ENCODE measurements at places on chromosomes 6 and 20.

DNA sequence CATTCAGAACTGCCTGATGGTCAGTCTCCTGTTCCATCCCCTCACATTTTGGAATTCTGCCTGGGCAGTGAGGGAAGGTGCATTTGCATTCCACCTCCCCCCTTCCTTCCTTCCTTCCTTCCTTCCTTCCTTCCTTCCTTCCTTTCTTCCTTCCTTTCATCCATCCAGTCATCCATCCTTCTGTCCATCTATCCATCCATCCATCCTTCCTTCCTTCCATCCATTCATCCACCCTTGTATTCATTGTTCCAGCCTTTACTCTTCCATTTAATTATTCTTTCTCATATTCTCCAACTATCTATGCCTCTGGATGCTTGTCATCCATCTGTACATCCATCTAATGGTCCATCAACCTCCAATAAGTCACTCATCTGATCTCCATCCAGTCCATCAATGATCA is 14.0 kb downstream of the PCK1 start:
- DNase-seq: no peak

- DNase-seq: no peak
These were observed 32.0 kb downstream of the MTHFD1L start for GRCh38 chr6:150897400-150897943.

DNA sequence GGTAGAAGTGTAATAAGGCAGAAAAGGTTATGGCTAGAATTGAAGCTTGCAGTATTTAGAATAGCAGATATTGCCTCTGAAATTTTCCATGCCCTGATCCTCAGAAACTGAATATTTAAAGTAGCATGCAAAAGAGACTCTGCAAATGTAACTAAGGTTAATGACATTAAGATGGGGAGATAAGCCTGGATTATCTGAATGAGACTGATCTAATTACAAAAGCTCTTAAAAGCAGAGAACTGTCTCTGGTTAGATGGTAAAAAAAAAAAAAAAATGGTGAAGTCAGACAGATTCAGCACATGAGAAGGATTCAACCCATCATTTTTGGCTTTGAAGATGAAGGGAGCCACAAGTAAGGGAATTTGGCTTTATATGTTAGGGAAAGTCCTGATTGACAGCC is 503.7 kb upstream of the IRAK1BP1 start:
- no peak for DNase-seq

- DNase-seq: no peak
These were observed 754 bp upstream of the TMEM170B start for GRCh38 chr6:11536795-11537194.

Measured in activated CD8-positive, alpha-beta memory T cell treated with anti-CD3 and anti-CD28 coated beads for 4 hours (primary cell).